Osteocyte (in vitro differentiated cells): ENCODE measurements at places on chromosomes 5 and 9. TPM values are rescaled to one million over a fixed set of nuclear protein-coding genes. Genes with fewer than 3 reads are reported as not detected.

GZMA gene
- total RNA-seq: not detected in 2 replicates

TUSC1 gene
- not detected in 2 replicates for total RNA-seq

ATP10B gene
- total RNA-seq: not detected in 2 replicates

FAM53C gene
- 45.6 and 45.7 TPM in 2 replicates for total RNA-seq

IL4 gene
- total RNA-seq: not detected in 2 replicates

TMED9 gene
- total RNA-seq: 216 and 248 TPM in 2 replicates

SLC36A3 gene
- total RNA-seq: not detected in 2 replicates

RNF130 gene
- 70.8 and 78.4 TPM in 2 replicates for total RNA-seq

NPR3 gene
- 92.2 and 97.4 TPM in 2 replicates for total RNA-seq

PCDHB4 gene
- 2.9 and 4.1 TPM in 2 replicates for total RNA-seq
